Stimulated activated CD4-positive, alpha-beta T cell treated with anti-CD3 and anti-CD28 coated beads, TNF-alpha, amount 100 ng/mL, for 24 hours (primary cell): ENCODE measurements at places on chromosomes 16 and 17.
A peak's percentile ranks its signal among the peaks of the same experiment; 100 is the strongest.

DNA sequence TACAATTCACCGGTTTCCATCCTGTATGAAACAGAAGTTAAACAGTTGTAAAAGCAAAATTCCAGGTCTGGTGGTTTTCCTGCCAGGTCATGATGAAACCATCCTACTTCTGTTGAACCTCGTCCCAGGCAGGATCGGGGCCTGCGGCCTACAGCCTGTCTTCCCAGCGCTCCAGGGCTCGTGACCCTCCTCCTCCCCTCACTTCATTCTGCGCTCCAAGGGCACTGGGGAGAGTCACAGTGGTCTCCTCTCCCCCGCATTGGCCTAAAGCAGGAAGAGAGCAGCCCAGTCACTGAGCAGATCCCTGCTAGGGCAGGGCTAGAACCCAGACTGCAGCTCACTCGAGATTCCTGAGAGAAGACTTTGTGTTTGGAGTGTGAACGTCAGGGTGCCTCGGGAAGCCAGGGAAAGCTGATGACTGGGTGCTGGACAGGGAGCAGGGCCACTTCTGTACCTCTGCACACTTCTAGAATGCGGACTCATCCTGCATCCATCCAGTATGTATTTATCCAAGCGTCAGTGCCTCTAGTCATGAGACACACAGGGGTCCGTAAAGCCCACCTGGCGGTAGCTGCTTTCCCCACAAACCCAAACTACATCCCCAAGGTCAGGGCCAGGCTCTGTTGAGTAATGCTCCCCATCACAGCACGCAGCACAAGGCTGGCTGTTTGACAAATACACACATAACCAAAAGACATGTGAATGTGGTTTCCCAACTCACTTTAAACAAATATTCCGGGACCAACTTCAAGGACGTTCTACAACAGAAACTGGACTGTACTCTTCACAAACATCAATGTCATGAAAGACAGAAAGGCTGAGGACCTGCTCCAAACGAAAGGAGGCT lies 1.7 kb upstream of the ITGAE start:
- no peak for DNase-seq

DNA sequence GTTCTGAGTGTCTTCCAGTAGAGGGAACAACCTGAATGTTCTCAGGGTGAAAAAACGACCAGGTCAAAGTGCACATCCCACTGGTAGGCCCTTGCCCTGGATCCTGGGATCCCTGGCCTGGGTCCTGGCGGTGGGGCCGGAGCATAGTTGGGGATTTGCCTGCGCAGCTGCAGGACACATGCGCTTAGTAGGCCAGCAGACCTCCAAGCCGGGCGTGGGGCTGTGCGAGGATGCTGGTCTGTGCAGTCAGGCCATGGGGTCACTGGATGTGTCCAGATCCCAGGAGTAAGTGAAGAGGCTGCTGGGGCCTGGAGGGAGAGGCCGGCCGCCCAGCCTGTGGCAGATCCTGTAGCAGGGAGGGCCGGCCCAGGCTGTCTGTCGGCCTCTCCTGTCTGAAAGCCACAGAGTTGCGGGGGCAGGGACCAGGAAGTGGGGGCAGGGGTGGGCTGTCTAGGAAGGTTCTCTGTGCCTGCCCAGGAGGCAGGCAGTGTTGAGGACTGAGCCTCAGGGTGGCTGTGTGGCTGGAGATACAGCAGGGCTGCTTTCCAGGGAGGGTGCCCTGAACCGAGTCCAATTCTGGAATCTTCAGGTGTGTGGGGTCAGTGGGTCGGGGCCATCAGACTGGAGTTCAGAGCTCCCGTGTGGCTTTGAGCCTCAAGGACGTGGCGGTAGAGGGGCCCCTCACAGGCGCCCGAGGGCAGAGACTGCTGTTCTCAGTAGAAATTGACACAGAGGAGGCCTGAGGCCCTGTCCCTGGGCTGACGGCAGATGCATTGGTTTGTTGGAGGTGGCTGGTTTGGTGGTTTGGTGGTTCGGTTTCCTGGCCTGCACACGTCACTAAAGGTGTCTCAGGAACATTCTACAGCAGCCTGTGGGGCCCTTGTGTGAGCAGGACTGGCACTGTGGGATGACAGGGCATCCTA lies 17.2 kb upstream of the NUDT16L1 start:
- DNase-seq: peak; percentile 66

DNA sequence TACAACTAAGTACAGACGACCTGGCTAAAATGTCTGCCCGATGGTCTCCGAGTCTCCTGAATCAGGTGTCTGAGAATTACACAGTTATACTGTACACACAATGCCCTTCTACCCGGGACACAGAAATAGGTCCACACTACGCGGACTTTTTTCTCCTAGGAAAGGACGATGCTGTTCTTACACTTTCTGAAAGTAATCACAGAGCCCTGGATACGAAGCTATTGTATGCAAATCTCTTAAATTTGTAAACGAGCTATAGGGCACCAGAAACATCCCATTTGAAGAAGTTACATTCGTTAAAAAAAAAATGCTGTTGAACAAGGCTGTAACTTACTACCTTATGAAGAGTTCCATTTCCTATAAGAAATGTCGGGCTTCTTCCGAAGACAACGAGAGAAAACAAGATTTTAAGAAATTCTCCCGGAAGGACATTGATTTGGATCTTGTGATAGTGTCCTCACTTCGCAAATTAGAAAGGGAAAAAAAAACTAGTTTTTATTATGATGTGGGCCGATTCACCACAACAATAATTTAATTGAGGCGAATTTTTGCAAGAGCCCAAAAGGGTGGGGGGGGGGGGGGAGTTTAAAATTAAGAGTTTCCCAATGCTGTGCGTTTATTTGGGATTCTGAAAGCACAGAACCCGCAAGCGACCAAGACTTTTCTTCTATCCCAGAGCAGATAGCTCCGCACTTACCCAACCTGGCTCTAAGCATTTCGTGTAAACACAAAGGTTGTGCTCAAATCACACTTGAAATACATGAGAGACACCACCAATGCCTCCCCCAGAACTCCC lies 1.5 kb upstream of the SOX9 start:
- no peak for DNase-seq

- no peak for DNase-seq
Measured at GRCh38 chr16:46745617-46746016, 2.5 kb downstream of the MYLK3 start.

DNA sequence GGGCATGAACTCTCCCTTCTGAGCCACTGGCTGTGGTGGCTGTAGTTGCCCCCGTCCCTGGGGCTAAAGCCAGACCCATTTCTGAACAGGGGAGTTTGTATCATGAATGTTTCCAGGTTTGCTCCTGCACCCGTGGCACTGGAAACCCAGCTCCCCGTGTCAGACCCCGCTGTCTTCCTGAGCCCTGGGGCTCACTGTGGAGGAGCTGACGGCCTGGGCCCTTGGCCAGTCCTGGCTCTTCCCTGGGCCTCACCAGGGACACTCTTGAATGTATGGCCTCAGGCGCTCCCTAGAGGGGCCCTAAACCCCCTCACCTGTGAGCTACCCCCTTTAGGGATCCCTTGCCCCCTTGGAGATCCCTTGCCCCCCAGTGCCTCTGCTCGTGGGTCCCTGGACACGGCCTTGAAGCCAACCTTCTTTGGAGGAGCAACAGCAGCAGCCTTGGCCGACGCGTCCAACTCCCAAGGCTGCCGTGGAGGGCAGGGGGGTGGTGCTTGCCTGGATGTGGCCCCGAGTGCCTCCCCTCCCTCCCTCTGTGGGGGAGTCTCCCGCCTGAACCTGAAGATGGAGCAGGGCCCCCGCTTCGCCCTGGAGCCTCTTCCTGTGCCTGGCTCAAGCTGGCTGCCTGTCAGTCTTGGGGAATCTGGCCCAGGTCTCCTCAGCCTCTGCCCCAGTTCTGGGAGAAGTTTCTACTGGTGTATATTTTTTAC lies 15.9 kb downstream of the CASKIN2 start:
- no peak for DNase-seq

DNA sequence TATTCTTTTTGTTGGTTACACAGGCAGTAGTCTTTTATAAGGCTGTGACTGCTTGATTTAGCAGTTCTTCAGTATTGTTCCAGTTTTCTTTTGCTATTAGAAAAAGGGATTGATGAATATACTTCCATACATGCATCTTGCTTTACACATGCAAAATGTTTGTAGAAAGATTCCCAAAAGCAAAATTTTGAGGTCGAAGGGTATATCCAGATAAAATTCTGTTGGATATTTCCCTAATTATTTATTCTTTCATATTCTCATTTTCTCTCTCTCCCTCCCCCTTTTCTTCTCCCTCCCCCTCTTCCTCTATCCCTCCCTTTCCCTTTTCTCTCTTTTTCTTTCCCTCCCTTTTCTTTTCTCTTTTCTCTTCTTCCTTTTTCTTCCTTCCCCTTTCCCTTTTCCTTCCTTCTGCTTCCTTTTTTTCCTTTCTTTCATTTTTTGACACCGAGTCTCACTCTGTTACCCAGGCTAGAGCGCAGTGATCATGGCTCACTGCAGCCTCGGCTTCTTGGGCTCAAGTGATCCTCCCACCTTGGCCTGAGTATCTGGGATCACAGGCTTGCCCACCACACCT lies 46.9 kb upstream of the ADCY7 start:
- DNase-seq: no peak

DNA sequence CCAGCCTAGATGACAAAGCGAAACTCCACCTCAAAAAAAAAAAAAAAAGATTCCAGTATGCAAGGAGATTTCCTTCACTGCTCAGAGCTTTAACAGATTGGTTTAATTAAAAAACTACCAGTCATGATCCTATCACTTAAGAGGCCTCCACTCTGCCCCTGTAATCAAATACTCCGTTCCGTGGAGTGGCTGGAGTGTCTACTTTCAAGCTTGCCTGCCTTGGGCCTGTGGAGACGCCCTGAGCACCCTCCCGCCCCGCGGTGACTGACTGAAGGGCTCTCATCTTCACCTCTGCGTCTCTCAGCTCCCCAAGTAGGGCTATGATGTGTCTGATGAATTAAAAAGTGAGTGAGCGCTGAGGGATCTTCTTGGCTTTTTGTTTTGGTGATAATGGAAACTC lies 25.3 kb upstream of the TRPV3 start:
- DNase-seq: no peak

DNA sequence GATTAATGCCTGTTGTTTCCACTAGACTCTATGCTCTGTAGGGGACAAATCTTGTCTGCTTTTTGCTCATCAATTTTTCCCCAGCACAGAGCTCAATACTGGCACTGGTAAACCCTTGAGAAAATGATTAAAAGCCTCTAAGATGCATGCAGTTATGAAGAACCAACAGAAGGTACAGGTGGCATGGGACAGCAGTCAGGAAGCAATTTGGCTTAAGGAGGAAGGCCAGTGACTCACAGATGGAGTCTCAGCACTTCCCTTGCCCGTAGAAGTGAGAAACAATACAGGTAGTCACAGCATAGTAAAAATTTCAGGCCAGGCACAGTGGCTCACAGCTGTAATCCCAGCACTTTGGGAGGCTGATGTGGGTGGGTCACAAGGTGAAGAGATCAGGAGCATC lies 504.7 kb upstream of the RBFOX1 start:
- DNase-seq: no peak

DNA sequence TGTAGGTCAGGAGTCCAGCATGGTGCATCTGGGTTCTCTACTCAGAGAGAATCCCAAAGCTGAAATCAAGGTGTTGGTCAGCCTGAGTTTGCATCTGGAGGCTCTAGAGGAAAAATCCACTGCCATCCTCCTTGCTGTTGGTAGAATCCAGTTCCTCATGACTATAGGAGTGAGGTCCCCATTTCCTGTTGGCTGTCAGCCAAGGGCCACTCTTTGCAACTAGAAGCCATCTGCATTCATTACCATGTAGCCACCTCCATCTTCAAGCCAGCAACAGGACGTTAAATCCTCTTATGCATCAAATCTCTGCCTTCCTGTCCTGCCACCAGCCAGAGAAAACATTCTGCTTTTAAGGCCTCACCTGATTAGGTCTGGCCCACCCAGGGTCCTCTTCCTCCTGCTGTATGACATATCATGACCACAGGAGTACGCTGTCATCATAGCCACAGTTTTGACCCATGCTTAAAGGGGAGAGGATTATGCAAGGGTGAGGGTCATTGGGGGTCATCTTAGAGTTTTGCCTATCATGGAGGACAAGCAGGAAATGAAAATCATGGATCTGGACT lies 40.5 kb downstream of the DNAH9 start:
- no peak for DNase-seq

GRCh38 chr17:63356337-63356757 lies 89.8 kb downstream of the CYB561 start:
- DNase-seq: no peak

GRCh38 chr16:85891776-85892166 lies 7.2 kb upstream of the IRF8 start:
- DNase-seq: no peak

- DNase-seq: no peak
Measured at GRCh38 chr16:31876951-31877828, 3.6 kb downstream of the ZNF267 start.

- no peak for DNase-seq
Measured at GRCh38 chr16:23826528-23827045, 9.2 kb upstream of the PRKCB start.

- DNase-seq: peak; percentile 53
Measured at GRCh38 chr16:57000271-57001025, 11.1 kb downstream of the NLRC5 start.

GRCh38 chr16:1367486-1368174 lies 15.9 kb downstream of the GNPTG start:
- DNase-seq: no peak

- no peak for DNase-seq
Measured at GRCh38 chr17:65902155-65902554, 289.8 kb downstream of the CEP112 start.

DNA sequence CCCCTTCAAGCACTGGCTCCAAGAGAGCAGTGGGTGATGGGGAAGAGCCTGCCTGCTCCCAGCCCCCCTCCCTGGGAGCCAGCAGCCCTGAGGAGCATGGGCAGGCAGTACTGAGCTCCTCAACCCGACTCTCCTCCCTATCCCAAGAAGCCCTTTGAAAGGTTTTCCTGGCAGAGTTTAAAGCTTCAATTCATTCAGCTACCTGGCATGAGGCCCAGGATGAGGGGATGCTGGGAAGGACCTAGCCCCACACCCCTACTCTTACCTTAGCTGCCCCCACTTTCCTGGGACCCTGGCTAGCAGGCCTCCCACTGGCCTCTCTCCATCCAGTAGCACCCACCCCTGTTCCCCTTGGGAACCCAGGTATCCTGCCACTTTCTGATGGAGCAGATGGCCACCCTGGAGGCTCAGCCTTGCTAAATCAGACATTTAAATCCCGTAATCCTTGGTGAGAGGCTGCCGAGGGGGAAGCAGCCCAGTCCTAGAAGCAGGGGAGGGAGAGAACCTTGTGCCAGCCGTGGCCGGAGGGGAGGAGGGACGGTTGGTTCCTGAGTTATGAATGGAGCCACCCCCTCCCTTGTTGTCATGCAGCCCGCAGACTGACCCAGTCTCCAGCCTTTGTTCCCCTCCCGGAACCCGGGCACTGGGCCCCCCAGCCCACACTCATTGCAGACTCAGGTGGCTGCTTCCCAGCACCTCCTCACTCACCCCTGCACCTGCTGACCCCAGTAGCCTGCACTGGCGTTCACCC lies 17.1 kb downstream of the ATP1B2 start:
- DNase-seq: no peak

GRCh38 chr17:5592382-5592781 lies 8.1 kb upstream of the NLRP1 start:
- no peak for DNase-seq
